ENCODE measurements at places on chromosomes 6 and 20.

- no peak for DNase-seq
Measured at GRCh38 chr6:43600595-43600994, 24.6 kb downstream of the POLH start.

- DNase-seq, result no peak
Measured at GRCh38 chr6:708237-708598, 15.3 kb upstream of the EXOC2 start.

DNA sequence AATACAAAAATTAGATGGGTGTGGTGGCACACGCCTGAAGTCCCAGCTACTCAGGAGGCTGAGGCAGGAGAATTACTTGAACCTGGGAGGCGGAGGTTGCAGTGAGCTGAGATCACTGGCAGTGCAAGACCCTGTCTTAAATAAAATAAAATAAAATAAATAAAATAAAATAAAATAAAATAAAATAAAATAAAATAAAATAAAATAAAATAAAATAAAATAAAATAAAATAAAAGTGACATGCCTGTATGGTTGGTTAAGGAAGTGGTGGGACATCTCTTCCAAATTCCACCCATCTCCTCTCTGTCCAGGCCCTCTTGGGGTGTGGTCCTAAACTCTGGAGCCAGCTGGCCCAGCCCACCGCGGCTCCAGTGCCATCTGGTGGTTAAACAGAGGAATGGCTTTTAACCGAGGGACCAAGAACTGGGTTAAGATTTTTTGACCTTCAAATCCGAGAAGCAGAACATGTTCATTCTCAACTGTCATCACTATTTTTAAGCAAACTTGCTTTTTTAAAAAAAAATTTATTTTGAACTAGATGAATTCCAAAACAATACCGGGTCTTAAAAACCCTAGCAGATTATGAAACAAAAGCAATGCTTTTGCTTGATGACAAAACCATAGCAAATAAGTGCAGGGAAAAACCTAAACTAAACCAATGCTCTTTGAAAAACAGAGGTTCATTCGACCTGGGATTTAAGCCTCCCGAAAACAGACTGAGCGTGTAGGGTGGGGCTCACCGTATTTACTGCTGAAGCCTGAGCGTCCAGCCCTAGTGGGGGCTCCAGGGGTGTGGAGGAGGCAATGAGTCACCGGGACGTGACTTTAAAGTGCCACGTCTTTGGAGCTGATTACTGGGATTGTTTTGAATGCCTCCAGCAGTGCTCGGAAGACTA is 68.8 kb downstream of the CDC5L start:
- peak; percentile 39 for DNase-seq

DNA sequence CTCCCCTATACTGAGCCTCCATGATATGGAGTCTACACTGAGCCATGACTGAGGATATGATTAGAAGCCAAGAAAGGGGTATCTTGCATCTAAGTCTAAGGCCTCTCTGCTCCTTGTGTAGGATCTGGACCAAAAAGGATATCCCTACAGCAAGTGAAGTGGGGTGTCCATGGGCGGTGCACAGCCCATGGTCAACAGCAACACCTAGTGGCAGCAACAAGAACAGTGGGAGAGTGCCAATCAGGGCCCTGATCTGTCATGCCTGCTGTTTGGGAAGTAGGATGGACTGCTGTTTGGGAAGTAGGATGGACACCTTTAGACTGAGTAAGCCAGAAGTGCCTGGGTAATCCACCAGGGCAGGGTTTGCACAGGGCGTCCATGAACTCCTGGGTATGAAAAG is 22.4 kb downstream of the PTGIS start:
- DNase-seq, result no peak

- DNase-seq, result no peak
Measured at GRCh38 chr6:82243884-82244283, 3.7 kb downstream of the IBTK start.

DNA sequence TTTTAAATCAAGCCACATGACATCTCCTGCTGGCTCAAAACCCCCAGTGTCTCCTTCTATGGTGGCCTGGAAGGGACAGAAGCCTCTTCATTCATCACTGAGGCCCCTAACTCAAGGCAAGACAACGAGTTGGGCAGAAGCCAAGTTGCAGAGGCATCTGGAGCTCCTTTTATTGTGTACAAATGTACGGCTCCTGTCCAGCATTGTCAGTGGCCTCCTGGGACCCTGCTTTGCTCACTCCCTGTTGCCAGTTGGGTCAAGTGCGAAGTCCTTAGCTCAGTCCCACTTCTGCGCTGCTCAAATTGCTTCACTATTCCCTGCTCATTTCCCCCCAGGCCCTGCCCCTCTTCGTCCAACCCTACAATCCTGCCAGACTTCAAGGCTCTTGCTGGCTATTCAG is 181.2 kb upstream of the PMEPA1 start:
- no peak for DNase-seq

DNA sequence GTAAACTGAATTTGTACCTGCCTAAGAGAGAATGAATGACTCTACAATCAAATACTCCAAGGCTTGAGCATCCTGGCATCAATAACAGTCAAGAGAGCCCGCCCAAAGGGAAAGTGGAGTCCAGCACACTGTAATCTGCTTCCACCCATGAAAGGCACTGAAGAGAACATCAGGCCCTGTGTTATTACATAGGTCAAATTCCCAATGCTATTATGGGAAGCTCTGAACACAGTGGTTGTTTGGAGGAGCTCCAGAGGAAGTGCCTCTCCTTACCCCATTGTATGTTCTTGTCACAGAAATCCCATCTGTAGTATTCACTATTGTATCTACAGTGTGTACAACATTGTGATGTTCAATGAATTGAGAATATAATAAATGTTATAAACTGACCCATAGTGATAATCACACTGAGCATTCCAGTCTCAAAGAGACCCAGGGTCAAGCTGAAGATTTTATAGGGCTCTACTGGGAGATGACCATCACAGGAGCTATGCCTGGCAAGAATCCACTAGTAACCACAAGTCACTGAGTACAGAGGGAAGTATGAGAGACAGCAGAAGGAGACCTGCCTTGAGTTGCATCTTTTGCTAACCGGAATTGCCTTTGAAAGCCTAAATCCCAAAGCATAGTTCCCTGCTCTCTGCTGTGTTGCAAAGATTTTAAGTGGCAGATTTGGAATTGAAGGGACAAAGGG is 446.7 kb downstream of the GJA1 start:
- no peak for DNase-seq

GRCh38 chr6:156912431-156912830 is 135.3 kb downstream of the ARID1B start:
- DNase-seq, result no peak

DNA sequence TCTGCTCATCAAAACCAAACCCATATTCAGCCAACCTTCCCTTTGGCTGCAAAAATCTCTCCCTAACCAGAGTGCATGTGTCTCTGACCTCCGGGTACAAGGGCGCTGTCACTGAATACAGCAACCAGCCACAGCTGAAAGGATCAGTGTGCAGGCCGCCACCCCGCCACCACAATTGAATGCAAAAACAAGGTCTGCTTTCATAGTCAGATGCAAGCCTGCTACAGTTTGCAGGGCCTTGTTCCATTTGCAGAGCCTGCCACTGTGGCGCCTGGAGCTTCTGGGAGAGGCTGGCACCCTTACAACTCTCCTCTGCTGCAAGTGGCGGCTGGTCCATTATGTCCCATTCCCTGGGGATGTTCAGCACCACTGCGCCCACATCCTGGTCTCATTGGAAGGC is 23.5 kb downstream of the MDGA1 start:
- no peak for DNase-seq

DNA sequence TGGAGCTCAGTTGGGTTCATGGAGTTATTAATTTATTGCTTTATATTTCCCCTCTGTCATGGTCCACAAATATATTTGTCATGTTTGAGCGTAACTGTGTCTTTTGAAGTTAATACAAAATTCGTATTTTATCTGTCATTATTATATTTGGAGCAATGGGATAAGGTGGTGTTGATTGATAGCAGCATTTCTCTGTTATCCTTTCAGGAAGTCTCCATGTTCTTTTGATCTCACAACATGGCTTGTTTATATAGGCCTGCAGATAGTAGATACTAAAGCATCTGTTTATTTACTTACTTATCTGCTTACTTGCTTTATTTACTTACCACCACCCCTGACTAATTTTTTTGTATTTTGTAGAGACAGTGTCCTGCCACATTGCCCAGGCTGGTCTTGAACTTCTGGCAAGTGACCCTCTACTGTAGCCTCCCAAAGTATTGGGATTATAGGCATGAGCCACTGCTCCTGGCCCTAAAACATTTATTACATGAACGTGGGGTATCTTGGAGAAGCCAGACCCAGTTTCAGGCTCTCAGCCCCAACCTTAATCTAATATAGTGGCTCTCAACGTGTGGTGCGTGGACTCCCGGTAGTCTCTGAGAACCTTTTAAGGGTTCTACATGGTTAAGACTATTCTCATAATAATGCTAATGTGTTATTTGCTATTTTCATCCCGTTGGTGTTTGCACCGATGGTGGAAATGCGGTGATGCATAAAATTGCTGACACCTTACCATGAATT is 104.2 kb downstream of the NCOA3 start:
- DNase-seq, result no peak

GRCh38 chr20:3158968-3159431 is 665 bp downstream of the FASTKD5 start:
- DNase-seq, result no peak

GRCh38 chr6:138944412-138944811 is 43.6 kb downstream of the REPS1 start:
- DNase-seq, result peak; percentile 7

- DNase-seq, result no peak
Measured at GRCh38 chr6:18139935-18140621, 14.8 kb downstream of the TPMT start.

DNA sequence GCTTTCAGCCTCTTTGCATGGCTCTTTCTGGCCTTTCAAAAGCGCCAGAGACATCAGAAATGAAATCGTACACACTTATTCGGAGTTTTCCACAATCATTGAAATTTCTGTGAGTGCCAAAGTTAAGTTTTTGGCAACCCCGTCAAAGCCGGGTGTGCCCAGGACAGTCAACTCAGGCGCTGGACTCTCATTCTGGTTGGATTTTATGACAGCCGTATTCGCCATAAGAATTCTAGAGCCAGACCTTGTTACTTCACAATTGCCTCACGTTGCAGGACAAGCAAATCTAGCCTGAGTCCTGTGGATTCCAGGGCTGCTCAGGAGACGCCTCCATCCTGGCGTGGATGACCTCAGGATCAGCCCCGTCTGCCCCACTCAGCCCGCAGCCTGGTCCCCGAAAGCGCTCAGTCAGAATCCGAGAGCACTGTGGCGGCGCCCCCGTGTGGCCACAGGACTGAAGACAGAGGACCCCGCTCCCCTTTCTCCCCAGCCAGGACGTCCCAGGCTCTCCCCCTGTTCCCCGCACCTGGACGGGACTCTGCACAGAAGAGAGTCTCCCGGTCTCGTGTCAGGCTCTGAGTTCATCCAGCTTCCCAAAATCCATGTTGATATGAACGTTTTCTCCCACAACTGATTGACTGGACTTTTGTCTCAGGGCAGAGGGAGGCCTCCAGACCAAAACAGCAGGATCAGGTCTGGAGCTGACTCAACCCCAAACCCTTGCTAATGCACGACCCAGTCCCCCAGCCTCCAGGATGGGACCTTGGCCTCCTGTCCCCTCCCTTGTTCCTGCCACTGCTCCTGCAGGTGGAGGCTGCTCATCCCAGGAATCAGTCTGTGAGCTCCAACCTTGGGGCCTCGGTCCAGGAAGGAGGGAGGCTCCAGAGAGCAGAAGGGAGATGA is 38.2 kb downstream of the MICA start:
- peak; percentile 8 for DNase-seq

DNA sequence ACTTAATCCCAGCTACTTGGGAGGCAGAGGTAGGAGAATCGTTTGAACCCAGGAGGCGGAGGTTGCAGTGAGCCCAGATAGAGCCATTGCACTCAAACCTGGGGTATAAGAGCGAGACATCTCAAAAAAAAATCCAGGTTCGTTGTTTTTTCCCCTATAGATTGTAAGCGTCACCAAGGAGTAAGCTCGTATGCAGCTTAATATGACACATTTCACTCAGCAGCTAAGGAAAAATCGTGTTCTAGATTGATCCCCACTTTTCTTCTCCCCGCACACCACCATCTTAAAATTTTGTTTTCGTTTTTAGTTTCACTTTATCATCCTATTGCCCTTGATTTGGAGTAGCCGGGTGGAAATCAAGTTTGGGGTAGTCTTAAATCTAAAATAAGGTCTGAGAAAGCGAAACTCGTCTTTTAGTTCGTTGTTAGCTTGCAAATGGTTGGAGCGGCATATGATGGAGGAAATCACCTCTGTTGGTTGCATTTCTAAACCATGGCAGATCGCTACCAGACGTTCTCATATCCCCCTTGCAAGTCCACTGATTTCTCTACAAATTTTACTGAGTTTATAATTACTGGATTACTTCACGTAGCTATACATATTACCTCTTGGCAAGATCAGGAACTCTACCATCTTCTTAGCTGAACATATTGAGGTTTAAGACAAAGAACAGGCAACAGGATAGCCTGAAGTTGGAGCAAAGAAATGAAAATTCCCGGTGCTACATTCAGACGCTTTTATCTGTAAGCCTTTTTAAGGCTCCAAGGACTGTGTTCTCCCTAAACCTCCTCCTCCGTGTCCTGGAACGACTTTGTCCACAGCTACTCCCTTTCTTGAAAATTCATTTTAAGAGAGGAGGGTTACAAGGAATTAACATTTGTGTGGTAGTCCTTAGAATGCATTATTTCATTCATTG is 91.1 kb upstream of the BTN3A2 start:
- no peak for DNase-seq

DNA sequence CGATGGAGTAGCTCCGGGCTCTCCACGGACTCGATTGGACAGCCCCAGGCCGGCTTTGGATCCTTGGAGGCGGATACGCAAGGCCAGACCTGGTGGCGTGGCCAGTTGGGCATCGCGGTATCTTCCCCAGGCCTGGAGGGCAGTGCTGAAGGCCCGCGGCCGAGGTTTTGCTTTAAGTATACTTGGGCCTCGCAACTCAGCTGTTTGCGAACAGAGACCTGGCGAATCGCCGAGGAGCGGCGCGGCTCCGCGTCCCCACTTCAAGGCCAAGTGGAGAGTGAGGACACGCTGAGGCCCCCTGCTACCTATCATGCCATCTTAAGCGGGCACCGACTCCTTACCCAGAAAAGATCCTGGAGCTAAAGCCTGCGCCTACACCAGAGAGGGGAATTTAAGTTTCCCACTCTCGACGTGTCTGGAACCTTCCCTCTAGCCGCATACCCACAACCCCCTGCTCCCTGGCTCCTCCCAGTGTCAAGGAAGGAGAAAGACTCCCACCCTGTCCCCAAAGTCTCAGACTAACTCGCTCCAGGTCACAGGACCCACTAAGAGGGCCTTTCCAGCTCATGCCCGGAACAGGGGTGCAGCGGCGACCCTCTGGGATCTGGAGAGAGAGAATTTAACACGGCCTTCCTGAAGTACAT is 4.1 kb downstream of the LINC00237 start:
- no peak for DNase-seq

- DNase-seq, result peak; percentile 61
Measured at GRCh38 chr6:11705069-11705468, 73.5 kb downstream of the ADTRP start.

DNA sequence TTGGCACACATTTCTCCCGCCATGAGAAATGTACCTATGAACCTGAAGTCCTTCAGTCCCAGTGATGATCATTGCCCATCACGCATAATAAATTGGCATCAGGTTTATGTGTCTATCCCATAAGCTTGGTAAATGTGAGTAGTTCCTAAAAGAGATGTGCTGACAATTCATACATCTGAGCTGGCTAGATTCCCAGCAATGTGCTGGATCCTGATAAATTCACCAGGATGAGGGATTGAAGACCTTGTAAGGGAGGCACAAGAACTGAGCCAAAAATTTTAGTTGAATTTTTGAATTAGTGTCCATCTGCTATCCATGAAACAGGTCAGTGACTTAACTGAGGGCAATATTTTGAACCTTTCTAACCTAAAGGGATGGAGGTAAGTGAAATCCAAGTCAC is 267.9 kb upstream of the CITED2 start:
- no peak for DNase-seq

- no peak for DNase-seq
Measured at GRCh38 chr6:46103441-46104115, 26.2 kb upstream of the ENPP4 start.

All from activated CD4-positive, alpha-beta T cell treated with anti-CD3 and anti-CD28 coated beads, Interleukin-2, amount 50 U/mL, for 48 hours (primary cell).